A549 treated with CORT108297 at 1 μM for 4 hours (cell line): ENCODE measurements at places on chromosomes 5 and 9. TPM values are rescaled to one million over a fixed set of nuclear protein-coding genes. Genes with fewer than 3 reads are reported as not detected.

Gene ZBTB34
- total RNA-seq = 3.3 to 4.1 TPM (median 3.3 TPM) in 5 replicates

Gene TMEM252
- total RNA-seq = not detected in 5 replicates

Gene KCNN2
- 0.06 to 0.20 TPM (median 0.12 TPM) in 5 replicates for total RNA-seq

Gene FAM200C
- 1.9 to 2.6 TPM (median 2.4 TPM) in 5 replicates for total RNA-seq

Gene BAG1
- total RNA-seq = 133 to 147 TPM (median 144 TPM) in 5 replicates

Gene PLCXD3
- 0.17 to 0.37 TPM (median 0.27 TPM) in 5 replicates for total RNA-seq

Gene BASP1
- 267 to 340 TPM (median 299 TPM) in 5 replicates for total RNA-seq

Gene LCN10
- not detected in 5 replicates for total RNA-seq

Gene FIBCD1
- 6.5 to 15.1 TPM (median 12.4 TPM) in 5 replicates for total RNA-seq

Gene SLU7
- total RNA-seq = 37.2 to 72.6 TPM (median 44.1 TPM) in 5 replicates

Gene PHYHD1
- not detected in 5 replicates for total RNA-seq

Gene HMMR
- 22.8 to 33.6 TPM (median 27.5 TPM) in 5 replicates for total RNA-seq

Gene PPP2CA
- total RNA-seq = 249 to 282 TPM (median 272 TPM) in 5 replicates

Gene CTSV
- 11.6 to 15.8 TPM (median 13.0 TPM) in 5 replicates for total RNA-seq

Gene SLC25A2
- total RNA-seq = 0.05 TPM in 1 of 5 replicates, not detected in the others

Gene NUDT2
- total RNA-seq = 22.9 to 25.1 TPM (median 23.8 TPM) in 5 replicates

Gene SLC22A4
- total RNA-seq = 4.0 to 4.9 TPM (median 4.3 TPM) in 5 replicates

Gene AK1
- total RNA-seq = 40.1 to 83.3 TPM (median 73.5 TPM) in 5 replicates

Gene WWC1
- total RNA-seq = 84.1 to 103 TPM (median 88.0 TPM) in 5 replicates

Gene NIPAL4
- 9.8 to 14.0 TPM (median 11.7 TPM) in 5 replicates for total RNA-seq

Gene GNAQ
- total RNA-seq = 14.0 to 17.8 TPM (median 16.7 TPM) in 5 replicates
